ENCODE measurements at places on chromosomes 4 and X.

DNA sequence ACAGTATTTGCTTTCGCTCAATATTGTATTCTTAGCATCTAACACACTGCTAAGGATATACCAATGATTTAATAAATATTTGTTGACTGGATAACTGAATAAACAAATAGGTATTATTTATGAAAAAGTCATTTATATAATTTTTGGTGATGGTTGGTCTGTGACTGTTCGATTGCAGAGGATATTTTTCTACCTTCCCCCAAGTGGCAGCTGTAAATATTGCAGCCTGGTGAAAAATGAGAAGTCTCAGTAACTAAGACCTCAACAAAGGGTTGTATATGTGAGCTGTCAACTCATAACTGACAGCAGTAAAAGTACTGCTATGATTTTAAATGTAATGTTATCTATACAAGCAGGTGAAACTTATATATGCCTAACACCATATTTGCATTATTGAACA, 36.0 kb downstream of the HTR2C start:
- no peak for DNase-seq

DNA sequence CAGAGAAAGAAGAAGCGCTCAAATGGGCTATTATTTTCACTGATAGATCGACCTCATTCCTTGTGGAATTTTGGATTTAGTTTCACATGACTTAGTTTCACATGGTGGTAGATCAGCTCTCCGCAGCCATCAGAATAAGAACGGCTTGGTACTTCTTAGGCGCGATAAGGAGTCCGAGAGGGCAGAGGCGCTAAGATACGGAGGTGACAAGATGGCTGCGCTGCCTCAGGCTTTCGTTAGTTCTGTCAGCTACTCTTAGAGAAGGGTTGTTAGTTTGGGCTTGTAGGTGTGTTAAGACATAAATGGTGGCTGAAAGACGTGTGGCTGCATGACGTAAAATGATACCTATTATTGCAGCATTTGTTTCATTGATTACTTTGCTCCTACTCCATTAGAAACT, 169.1 kb downstream of the UNC5C start:
- DNase-seq: no peak

DNA sequence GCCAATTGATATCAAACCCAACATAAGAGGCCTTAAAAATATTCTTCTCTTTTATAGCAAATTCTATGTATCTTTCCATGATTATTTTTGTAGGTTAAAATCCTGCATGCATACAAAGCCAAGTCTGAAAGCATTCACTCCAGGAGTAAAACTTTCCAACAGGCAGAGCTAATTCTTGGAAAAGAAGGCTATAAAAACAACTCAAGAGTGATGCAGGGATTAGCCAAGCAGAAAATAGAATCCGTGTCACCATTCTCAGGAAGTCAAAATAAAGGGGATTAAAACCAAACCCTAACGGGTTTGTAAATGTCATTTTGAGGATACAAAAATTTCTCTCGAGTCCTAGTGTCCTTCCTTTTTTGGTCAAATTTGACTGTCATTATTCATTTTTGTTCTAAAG, 412.4 kb downstream of the DMD start:
- DNase-seq: no peak

- DNase-seq: no peak
Observed at GRCh38 chr4:18844726-18845125, 823.2 kb upstream of the LCORL start.

DNA sequence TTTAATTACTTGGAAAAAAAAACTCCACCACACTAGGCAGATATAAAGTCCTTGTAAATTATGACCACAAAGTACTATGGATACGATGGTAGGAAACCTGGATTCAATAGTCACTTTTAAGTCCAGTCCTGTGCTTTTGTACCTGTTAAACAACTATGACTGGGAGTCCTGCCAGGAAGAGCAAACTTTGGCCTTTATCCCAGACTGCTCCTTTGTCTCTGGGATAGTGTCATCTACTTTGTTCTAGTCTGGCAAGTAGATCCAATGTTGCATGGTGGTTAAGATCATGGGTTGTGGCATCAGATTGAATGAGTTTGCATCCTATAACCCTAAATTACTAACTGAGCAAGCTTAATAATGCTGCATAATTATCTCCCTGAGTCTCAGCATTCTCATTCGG, 175.3 kb upstream of the FGF13 start:
- DNase-seq: no peak

GRCh38 chrX:119230850-119231249, 5.2 kb upstream of the PGRMC1 start:
- no peak for DNase-seq

DNA sequence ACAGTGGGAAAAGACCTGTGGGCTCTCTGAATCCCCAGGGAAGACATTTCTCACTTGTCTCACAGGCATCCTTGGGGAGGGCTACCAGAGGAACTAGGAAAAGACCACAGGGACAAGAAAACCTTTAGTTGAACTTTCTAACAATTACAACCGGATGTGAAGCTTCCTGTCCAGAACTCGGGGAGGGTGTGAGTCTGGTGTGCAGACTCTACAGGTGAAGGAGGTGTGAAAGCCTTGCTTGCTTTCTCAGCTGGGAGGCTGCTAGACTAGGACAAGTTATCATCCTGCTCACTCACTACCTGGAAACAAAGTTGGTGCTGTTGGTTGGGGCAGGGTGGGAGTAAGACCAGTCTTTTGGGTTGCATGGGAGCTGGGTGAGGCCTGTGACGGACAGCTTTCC, 158.5 kb upstream of the PBDC1 start:
- DNase-seq: no peak

DNA sequence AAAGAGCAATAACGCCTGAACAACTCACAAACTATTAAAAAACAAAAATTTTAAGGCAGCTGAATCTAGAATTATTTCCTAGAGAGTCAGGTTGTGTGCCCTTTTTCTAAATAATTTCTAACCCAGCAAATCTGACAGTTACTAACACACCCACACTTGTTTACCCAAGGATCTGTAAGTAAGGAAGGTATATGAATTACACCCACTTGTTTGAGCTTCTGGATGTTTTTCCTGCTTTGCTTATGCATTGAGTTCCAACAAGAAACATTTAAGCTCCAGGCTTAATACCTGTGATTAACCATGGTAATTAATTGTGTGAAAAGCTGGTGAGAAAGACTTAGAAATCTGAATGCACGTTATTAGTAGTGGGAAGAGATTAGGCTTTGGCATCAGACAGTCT, 1.5 kb downstream of the NIPAL1 start:
- no peak for DNase-seq

GRCh38 chrX:123223859-123224258, 39.8 kb downstream of the GRIA3 start:
- no peak for DNase-seq

GRCh38 chr4:45438047-45438446, 685.8 kb downstream of the GABRG1 start:
- no peak for DNase-seq

DNA sequence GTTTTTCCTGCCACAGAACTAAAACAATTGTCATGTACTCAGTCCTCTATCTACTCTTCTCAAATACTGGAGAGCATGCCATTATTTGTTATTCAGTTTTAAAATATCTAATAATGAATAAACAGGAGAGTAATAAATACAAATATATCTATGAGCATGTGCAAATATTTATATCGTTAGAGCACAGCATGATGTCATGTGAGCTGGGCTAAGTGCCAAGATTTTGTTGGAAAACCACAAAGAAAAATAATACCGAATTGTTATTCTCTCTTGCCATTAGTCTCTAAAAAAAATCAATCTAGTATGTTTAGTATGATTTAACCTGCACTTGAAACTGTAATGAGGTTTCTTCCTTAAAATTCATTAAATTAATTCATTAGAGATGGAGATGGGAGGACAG, 97.3 kb downstream of the DDX60 start:
- DNase-seq: no peak

Measured in stimulated activated CD4-positive, alpha-beta T cell treated with anti-CD3 and anti-CD28 coated beads, Interleukin-2, amount 100 ng/mL, for 48 hours (primary cell).